ENCODE measurements at places on chromosomes 16 and 17. TPM values are rescaled to one million over a fixed set of nuclear protein-coding genes. Genes with fewer than 3 reads are reported as not detected.

UTS2R gene
- total RNA-seq, result 0.40 TPM

EVI2A gene
- not detected for total RNA-seq

KREMEN2 gene
- total RNA-seq, result 5.0 TPM

WFDC1 gene
- total RNA-seq, result 0.15 TPM

COX6A2 gene
- total RNA-seq, result not detected

OTOP2 gene
- not detected for total RNA-seq

MMP2 gene
- 67.8 TPM for total RNA-seq

ACE gene
- 9.7 TPM for total RNA-seq

ZNF594 gene
- total RNA-seq, result 3.7 TPM

CES1 gene
- total RNA-seq, result 1.3 TPM

GINS2 gene
- total RNA-seq, result 16.8 TPM

HSD17B2 gene
- not detected for total RNA-seq

DPEP2NB gene
- total RNA-seq, result not detected

PTGES3L gene
- 7.9 TPM for total RNA-seq

BEAN1 gene
- 0.18 TPM for total RNA-seq

PLXDC1 gene
- total RNA-seq, result 6.4 TPM

CDK3 gene
- total RNA-seq, result 7.4 TPM

ABCC11 gene
- total RNA-seq, result 0.77 TPM

KRT38 gene
- not detected for total RNA-seq

CES4A gene
- 3.8 TPM for total RNA-seq

SPEM1 gene
- 0.38 TPM for total RNA-seq

MGAT5B gene
- total RNA-seq, result 2.9 TPM

ADORA2B gene
- total RNA-seq, result 10.6 TPM

CREBBP gene
- 50.3 TPM for total RNA-seq

DRC3 gene
- 1.9 TPM for total RNA-seq

SLC2A4 gene
- 4.0 TPM for total RNA-seq

ASIC2 gene
- 3.9 TPM for total RNA-seq

TERB1 gene
- not detected for total RNA-seq

OR4D1 gene
- total RNA-seq, result 0.08 TPM

NPIPA5 gene
- 3.7 TPM for total RNA-seq

CMTM2 gene
- not detected for total RNA-seq

NAT9 gene
- total RNA-seq, result 56.7 TPM

Measured in endodermal cell (in vitro differentiated cells).